Left ventricle myocardium inferior (tissue), 1 donor: ENCODE measurements at places on chromosomes 7 and 10. TPM values are rescaled to one million over a fixed set of nuclear protein-coding genes. Genes with fewer than 3 reads are reported as not detected.
A peak's percentile ranks its signal among the peaks of the same experiment; 100 is the strongest.

- peak; percentile 78 for DNase-seq
Measured at GRCh38 chr10:89207181-89207800, at the start of gene CH25H. TSS of gene CH25H (minus strand) at chr10:89207317. CDS start at chr10:89207292, 25 bp downstream.

DNA sequence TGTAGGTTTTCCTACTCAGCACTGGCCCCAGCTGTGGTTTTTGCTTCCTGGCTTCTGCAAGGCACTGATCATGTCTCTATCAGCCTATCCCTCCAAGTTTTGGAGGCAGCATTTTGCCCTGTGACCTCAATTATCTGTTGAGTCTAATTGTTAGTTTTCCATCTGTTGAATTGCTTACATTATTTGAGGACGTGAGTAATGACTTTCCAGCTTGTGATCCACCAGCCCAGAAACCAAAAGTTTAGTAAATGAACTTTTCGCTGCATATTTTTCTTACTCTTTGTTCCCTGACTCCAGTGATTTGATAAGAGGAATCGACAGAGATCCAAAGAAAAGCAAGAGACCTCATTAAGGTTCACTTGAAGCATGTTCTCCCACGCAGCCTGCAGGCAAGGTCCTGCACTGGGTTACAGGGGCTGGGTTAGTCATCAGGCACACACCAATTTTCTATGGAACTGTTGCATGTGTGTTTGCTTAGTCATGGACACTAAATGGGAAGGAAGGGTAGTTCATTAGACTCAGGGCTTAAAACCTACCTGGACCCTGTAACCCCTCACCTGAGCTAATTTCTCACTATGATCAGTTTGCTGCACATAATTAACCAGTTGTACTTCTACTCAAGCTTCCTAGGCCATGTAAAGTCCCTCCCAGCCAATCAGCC lies 57.2 kb downstream of the AKR1E2 start:
- no peak for DNase-seq

DNA sequence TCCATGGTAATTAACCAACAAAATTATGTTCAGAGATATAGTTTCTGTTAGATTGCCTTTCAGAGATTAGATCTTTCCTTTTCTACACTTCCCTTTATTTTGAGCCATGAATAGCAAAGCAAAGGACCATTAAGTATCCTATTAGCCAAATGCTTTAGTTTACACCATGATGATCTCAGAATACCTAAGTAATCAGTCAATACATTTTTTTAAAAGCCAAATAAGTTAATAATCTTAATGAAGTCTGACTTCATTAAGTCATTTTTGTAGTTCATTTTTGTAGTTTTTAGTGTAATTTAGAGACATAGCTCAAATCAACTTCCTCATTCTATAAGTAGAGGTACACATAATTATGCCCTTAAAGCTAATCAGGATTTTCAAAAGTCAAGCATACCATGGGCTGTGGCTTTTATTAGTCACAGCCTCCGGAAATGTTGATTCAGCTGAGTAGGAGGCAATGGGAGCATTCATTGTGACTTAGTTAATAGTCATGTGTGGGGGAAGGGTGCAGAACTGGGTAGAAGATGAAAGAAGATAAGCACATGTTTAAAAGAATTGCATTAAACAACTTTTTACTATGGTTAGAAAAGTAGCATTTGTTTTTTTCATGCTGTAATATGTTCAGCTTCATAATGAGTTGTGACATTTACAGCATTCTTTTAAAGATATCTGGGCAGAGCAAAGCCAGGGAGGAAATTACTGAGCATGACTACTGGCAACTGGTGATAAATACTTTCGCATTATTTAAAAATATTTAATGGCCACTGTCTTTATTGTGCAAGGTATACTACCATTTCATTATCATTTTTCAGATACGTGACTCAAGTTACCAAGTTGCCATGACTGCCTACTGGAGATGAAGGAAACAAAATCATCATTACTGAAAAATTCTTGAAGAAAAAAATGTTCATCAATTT lies 57.3 kb upstream of the CCDC71L start:
- no peak for DNase-seq

GRCh38 chr7:20440472-20441105 lies 109.9 kb downstream of the ITGB8 start:
- DNase-seq = no peak

DNA sequence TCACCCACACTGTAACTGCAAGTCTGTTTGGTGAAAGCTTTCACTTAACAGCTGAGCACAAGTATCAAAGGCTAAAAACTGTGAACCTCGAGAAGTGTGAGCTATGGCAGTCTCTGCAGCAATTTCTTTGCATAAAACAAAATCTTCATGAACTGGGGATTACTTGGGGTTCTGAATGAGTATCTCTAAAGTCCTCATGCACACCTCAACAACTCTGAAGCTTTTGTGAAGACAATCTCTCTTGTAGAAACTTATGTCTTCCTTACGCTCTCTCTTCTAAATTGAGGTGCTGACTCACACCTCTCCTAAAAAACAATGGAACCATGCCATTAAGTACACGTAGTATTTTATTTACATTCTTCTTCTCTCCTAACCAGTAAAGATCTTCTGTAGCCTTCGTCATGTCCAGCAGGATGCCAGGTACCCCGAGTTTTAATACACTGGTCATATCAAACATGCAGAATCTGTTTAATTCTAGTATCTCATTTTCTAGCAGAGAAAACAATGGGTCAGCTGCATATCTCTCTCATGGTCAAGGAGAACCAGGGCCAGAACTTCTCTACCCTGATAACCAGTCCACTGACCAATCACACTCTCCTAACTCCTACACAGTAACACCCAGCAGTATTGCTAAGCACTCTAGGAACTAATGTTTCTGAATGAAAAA lies 76.9 kb downstream of the UBE2H start:
- no peak for DNase-seq

Gene OPN1SW
- not detected for total RNA-seq

Gene AKR1C4
- not detected for total RNA-seq

Gene GRM3
- not detected for total RNA-seq

Gene HOXA5
- not detected for total RNA-seq
